ENCODE measurements at places on chromosomes 1 and 21.

DNA sequence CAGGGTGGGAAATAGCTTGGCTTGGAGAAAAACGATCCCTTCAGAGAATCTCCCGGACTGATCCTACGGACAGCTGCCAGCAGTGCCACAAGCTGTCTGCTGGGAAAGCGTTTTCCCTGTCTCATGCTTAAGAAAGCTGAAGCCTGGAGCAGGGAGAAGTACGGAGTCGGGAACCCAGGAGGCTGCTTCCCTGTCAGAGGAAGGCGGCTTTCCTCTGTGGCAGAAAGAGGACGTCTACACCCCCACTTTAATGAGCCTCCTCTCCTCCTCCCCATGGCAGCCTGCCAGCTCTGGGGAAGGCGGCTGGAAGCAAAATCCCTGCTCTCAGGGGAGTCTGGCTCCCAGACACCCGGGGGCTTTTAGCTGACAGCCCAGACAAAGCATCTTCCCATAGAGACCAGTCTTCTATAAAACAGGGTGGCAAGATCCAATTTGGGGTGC lies 7.3 kb downstream of the KIF21B start:
- DNase-seq: no peak

DNA sequence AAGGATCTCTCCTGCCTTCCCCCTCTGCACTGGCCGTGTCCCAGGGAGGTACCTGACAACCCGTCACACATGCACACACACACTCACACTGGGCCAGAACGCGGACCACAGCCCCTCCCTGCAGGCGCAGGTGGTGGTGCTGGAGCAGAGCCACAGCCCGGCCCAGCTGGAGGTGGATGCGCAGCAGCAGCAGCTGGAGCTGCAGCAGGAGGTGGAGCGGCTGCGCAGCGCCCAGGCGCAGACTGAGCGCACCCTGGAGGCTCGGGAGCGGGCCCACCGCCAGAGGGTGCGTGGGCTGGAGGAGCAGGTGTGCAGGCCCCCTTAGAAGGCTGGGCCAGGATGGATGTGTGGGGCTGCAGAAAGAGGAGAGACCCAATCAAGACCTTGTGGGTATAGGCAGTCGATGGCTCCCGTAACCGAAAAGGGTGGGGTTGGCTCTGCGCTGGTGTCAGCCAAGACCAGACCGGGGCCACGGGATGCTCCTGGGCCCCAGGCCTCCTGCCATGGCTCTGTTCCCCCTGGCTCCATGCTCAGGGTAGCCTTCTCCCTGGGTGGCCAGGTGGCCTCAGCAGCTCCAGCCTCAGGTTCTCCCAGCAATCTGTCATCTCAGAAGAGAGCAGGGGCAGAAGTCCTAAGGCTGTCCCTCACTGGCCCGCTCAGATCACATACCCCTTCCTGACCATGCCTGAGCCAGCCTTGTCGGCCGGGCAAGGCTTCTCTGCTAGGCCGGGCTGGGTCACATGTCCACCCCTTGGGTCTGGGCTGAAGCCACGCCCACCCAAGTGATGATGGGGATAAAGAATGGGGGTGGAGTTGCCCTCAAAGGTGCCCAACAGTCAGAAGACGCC lies 8.9 kb downstream of the MFAP2 start:
- DNase-seq: no peak

GRCh38 chr1:6870571-6870970 lies 85.3 kb downstream of the CAMTA1 start:
- no peak for DNase-seq

DNA sequence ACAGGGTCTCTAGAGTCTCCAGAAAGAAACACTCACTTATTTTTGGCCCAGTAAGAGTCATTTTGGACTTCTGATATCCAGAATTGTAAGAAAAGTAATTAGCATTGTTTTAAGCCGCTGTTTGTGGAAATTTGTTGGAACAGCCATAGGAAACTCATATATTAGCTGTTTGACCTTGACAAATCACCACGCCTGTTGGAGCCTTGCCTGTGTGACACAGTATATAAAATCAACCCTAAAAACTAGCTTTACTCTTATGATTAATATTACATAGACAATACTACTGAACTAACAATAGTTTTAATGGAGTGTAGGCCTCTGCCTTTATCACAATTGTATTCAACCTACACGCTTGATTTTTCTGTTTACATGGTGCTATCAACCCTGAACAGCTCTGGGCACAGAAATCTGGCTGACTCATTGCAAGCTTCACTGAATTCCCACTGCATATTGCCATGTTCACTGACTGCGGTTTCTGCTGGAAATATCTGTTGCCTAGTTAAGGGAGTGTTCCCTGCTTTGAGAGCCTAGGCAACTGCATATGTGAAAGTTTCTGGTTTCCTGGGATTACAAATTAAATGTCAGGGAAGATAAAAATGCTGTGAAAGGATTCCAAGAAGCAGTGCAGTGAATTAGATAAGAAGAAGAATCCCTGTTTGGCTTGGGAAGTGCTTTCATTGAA lies 419.5 kb upstream of the DEPDC1 start:
- no peak for DNase-seq

DNA sequence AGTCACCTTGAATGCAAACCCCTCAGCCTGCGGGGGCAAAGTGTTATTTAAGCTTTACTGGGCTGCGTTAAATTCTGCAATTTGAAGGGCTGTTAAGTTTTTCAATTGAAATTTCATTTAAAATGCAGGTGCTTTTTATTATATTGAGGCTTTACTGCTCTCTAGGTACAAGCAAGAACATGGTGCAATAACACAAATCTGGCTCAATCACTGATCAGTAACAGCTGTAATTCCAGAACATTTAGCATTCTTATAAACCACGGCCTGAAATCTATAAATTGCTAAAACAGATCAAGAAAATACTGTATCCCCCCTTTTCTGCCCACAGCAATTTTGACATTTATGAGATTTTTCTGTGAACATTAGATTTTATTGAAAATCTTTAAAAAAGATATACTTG lies 322.8 kb downstream of the KCTD3 start:
- DNase-seq: no peak
